ENCODE measurements at places on chromosomes 12 and 14.

- H3K4me1 ChIP-seq, result peaks cover 3% of the 10 kb centered on the region
- no peak overlapping the region for H3K4me3 ChIP-seq
- peak; percentile 15 for DNase-seq
- H3K27me3 ChIP-seq, result no peaks in the 10 kb centered on the region
Observed at GRCh38 chr14:36857136-36857535, 195.5 kb downstream of the PAX9 start.

DNA sequence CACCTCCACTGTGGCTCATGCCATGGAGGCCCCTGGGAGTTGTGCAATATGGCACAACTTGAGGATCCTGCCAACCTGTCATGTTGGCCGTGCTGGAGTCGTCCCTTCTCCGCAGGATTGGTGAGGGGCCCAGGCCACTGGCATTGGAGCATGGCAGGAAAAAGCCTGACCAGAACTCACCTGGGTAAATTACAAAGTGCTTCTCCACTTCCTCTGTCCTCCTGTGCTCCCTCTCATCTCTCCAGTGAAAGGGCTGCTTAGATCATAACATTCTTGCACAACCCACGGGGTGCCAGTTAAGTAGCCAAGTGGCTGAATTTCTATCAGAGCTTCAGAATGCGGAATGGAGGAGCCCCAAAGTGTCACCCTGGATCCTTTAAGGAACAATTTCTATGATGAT lies 381.0 kb downstream of the DPF3 start:
- no peaks in the 10 kb centered on the region for H3K27me3 ChIP-seq
- no peak overlapping the region for H3K4me3 ChIP-seq
- no peaks in the 10 kb centered on the region for H3K36me3 ChIP-seq
- H3K27ac ChIP-seq, result no peak overlapping the region

- H3K27me3 ChIP-seq, result no peaks in the 10 kb centered on the region
- peaks cover 18% of the 10 kb centered on the region for H3K36me3 ChIP-seq
- peak overlapping the region; percentile 58 for H3K4me3 ChIP-seq
- H3K4me1 ChIP-seq, result peaks cover 11% of the 10 kb centered on the region
Observed at GRCh38 chr12:120725151-120725658, 421 bp upstream of the ACADS start.

DNA sequence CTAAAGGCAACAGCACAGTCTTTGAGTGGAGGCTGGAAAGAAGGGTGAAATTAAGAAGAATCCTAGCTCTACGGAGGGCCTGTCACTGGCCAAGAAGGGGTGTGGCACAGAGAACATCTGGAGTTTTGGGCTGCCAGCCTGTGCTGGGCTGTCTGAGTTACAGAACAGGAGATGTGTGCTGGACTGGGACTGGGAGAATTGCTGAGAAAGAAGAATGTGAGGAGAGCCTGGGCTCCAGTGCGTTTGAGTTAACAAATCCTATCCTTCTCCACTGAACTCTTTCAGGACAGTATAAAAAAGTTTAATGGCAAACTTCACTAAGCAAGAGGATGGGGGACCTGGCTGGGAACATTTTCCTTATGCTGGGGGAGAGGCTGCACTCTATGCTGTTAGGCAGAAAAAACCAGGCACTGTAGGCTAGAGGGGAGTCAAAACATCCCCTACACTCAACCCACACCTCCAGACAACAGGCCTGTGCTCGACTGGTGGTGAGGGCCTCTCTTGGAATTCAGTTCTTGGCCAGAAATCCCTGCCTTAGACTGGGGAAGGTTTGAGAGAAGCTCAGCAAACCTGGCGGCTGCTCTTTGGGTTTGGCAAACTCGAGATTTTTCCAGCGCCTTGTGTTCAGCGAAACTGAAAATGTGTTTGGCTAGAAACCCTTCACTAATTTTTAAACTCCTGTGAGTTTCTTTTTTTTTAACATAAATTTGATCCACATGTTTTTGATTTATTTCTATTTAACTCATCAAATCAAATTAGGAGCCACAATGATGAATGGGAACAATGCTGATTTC lies 217.3 kb downstream of the MON2 start:
- peaks cover 25% of the 10 kb centered on the region for H3K4me1 ChIP-seq
- 0 out of 2 replicates have a peak, but pooled peaks cover 4% of the 10 kb centered on the region for H3K36me3 ChIP-seq
- H3K4me3 ChIP-seq, result peak overlapping the region; percentile 7
- peak; percentile 27 for DNase-seq
- H3K27ac ChIP-seq, result peak overlapping the region; percentile 64

DNA sequence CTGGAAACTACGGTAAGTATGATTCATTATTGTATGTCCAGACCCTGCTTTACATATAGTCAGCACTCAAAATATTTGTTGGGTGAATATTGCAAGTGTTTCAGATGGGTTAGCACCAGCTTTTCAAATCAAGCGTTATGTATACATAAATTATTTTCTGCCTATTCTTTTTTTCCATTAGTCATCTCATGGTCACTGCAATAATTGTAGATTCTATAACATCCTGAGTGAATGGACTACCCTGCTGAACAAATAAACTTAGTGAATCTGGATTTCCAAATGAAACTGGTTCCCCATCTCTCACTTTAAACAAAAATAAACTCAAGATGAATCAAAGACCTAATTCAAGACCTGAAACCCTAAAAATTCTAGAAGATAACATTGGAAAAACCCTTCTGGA lies 152.3 kb downstream of the DIO2 start:
- H3K4me1 ChIP-seq, result no peaks in the 10 kb centered on the region
- H3K36me3 ChIP-seq, result no peaks in the 10 kb centered on the region
- no peak for DNase-seq
- H3K27me3 ChIP-seq, result no peaks in the 10 kb centered on the region

Data from GM23338 (cell line).